Immature natural killer cell (primary cell): ENCODE measurements at places on chromosomes 5 and 9. TPM values are rescaled to one million over a fixed set of nuclear protein-coding genes. Genes with fewer than 3 reads are reported as not detected.

MEGF10 gene
- polyA plus RNA-seq: not detected

BTNL3 gene
- not detected for polyA plus RNA-seq

PAPPA gene
- not detected for polyA plus RNA-seq

PAEP gene
- not detected for polyA plus RNA-seq

TMEM171 gene
- polyA plus RNA-seq: 3.5 TPM

LHX3 gene
- not detected for polyA plus RNA-seq

EPB41L4A gene
- 2.4 TPM for polyA plus RNA-seq

SPOCK1 gene
- polyA plus RNA-seq: not detected

SH3TC2 gene
- 0.82 TPM for polyA plus RNA-seq

- H3K4me3 ChIP-seq: no peak overlapping the region
- no peaks in the 10 kb centered on the region for H3K36me3 ChIP-seq
- peaks cover 2% of the 10 kb centered on the region for H3K4me1 ChIP-seq
- DNase-seq: no peak
- no peak overlapping the region for H3K27ac ChIP-seq
These were observed 114.5 kb upstream of the SPRY4 start for GRCh38 chr5:142439207-142439860.

DNA sequence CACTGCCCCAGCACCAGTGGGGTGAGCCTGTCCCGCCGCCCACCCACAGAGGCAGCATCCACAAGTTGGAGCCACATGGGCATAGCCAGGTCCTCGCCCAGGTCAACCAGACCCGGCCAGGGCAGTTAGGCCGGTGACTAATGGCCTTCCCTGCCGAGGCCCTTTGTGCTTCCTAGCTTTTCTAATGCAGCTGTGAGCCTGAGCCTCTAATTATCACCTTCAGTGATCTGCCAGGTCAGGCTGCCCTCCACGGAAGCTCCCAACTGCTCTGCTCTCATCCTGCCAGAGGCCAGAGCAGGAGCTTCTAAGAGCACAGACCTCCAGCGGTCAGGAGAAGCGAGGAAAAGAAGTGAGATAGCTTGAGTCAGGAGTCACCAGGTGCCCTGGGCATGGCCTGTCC lies 87.1 kb upstream of the PPP1R26 start:
- peaks cover 5% of the 10 kb centered on the region for H3K27me3 ChIP-seq
- H3K27ac ChIP-seq: no peak overlapping the region
- DNase-seq: no peak

GRCh38 chr9:37410969-37411785 lies 11.3 kb upstream of the GRHPR start:
- peaks cover 5% of the 10 kb centered on the region for H3K27me3 ChIP-seq
- no peak overlapping the region for H3K4me3 ChIP-seq
- H3K36me3 ChIP-seq: peaks cover 5% of the 10 kb centered on the region
- no peak overlapping the region for H3K27ac ChIP-seq
- H3K4me1 ChIP-seq: peaks cover 7% of the 10 kb centered on the region

DNA sequence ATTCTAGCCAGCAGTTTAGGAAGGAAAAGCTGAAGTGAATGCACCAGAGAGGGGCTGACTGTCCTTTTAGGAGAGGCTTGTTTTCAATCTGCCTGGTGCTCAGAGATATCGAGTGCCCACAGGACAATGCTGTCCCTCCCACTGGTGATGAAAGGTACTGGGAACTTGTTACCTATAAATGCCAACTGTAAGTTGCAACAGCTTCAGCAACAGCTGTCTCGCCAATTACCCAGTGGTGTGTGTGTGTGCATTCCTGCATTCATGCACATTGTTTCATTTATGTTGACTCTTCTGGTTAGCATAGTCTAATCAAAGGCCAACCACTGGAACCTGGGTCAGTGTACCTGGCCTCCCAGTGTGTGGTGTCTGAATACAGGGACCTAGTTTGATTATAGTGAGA lies 161.1 kb downstream of the CSNK1G3 start:
- peaks cover 7% of the 10 kb centered on the region for H3K27me3 ChIP-seq
- no peaks in the 10 kb centered on the region for H3K36me3 ChIP-seq
- H3K27ac ChIP-seq: no peak overlapping the region
- H3K4me1 ChIP-seq: no peaks in the 10 kb centered on the region

DNA sequence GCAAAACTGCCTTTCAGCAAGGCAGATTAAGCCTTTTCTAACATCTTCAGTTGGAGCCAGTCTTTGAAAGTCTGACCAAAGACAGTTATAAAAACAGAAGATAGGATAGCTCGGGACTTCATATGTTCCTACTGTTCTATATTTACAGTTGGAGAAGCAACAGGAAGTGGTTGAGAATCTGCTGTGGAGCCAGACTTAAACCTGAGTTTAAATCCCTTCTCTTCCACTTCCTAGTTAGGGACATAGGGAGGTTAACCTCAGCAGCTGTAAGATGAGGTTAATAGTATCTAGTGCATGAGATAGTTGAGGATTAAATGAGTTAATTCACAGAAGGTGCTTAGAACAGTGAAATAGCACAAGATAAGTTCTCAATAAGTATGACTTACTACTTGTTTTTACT lies 84.5 kb upstream of the FREM1 start:
- H3K4me3 ChIP-seq: no peak overlapping the region
- no peaks in the 10 kb centered on the region for H3K36me3 ChIP-seq
- peaks cover 2% of the 10 kb centered on the region for H3K27me3 ChIP-seq
- H3K4me1 ChIP-seq: peaks cover 17% of the 10 kb centered on the region
- no peak overlapping the region for H3K27ac ChIP-seq

GRCh38 chr9:94799578-94800264 lies 73.2 kb downstream of the AOPEP start:
- H3K27me3 ChIP-seq: no peaks in the 10 kb centered on the region
- peaks cover 48% of the 10 kb centered on the region for H3K36me3 ChIP-seq
- H3K4me3 ChIP-seq: no peak overlapping the region
- no peak for DNase-seq

DNA sequence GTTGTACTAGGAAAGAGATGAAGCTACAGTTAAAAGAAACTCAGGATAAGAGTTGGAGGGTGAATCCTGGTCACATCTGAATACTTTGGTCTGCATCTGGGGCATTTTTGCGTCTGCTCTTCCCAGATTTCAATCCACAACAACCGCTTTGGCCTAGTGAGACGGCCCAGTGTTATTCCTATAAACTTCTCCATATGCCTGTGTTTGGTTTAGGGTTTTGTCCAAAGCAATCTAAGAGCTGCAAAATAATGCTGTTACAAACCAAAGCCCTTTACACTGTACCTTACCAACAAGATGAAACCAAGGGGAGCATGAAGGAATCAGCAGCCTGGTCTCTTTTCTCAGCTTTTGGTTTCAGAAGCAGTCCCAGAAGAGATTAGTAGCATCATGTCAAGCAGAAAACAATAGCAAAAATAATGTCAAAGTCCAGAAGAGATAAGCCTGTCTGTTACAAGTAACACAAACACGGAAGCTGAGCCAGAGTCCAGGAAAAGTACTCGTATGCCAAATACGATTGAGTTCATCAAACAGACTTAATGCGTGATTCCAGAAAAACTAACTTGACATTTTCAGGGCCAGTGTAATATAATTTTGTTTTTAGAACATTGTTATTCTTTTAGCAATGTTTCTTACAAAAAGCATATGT lies 379.9 kb upstream of the ACO1 start:
- H3K4me3 ChIP-seq: no peak overlapping the region
- DNase-seq: no peak
- no peaks in the 10 kb centered on the region for H3K36me3 ChIP-seq
- no peak overlapping the region for H3K27ac ChIP-seq

- H3K27me3 ChIP-seq: no peaks in the 10 kb centered on the region
- H3K36me3 ChIP-seq: peaks cover 41% of the 10 kb centered on the region
- no peak overlapping the region for H3K4me3 ChIP-seq
These were observed 104.4 kb downstream of the DENND1A start for GRCh38 chr9:123825342-123826060.

- H3K4me3 ChIP-seq: no peak overlapping the region
- H3K27ac ChIP-seq: no peak overlapping the region
- H3K4me1 ChIP-seq: no peaks in the 10 kb centered on the region
- H3K27me3 ChIP-seq: peaks cover 4% of the 10 kb centered on the region
- no peak for DNase-seq
These were observed 128.2 kb upstream of the GAS1 start for GRCh38 chr9:87075537-87075936.

DNA sequence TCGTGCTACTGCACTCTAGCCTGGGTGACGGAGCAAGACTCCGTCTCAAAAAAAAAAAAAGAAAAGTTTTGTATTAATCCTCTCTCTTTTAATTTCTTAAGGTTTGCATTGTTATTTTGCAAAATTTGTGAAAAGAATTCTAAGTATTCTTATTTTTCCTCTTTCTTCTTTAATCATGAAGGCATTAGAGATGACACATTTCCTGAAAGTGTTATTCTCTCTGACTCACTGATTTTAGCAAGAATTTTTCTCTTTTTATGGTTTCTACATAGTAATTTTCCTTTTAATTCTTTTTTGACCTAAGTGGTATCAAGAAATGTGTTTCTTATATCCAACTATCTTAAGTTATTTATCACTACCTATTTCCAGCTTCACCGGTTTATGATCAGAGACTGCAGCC lies 78.0 kb downstream of the NSUN2 start:
- no peaks in the 10 kb centered on the region for H3K4me1 ChIP-seq
- no peak for DNase-seq
- H3K27ac ChIP-seq: no peak overlapping the region
- peaks cover 4% of the 10 kb centered on the region for H3K27me3 ChIP-seq

GRCh38 chr5:96053063-96053735 lies 91.5 kb upstream of the ELL2 start:
- no peaks in the 10 kb centered on the region for H3K4me1 ChIP-seq
- DNase-seq: no peak
- H3K27ac ChIP-seq: no peak overlapping the region
- no peaks in the 10 kb centered on the region for H3K36me3 ChIP-seq
- no peak overlapping the region for H3K4me3 ChIP-seq

GRCh38 chr5:39264528-39264927 lies 45.2 kb upstream of the FYB1 start:
- DNase-seq: peak; percentile 49
- H3K27ac ChIP-seq: peak overlapping the region; percentile 89
- no peaks in the 10 kb centered on the region for H3K27me3 ChIP-seq
- peaks cover 96% of the 10 kb centered on the region for H3K4me1 ChIP-seq
- no peaks in the 10 kb centered on the region for H3K36me3 ChIP-seq

GRCh38 chr9:106482733-106483132 lies 380.2 kb upstream of the ZNF462 start:
- H3K27ac ChIP-seq: no peak overlapping the region
- H3K4me3 ChIP-seq: no peak overlapping the region

GRCh38 chr5:73363911-73364730 lies 84.5 kb downstream of the FOXD1 start:
- no peaks in the 10 kb centered on the region for H3K4me1 ChIP-seq
- no peak overlapping the region for H3K4me3 ChIP-seq
- no peak for DNase-seq
- H3K36me3 ChIP-seq: no peaks in the 10 kb centered on the region

DNA sequence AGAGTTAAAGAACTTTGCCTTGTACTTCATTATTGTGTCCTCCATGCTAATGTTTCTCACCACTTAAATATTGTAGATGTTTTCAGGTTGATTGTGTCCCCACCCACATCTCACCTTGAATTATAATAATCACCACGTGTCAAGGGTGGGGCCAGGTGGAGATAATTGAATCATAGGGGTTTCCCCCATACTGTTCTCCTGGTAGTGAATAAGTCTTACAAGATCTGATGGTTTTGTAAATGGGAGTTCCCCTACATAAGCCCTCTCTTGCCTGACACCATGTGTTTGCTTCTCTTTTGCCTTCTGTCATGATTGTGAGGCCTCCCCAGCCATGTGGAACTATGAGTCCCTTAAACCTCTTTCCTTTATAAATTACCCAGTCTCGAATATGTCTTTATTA lies 248.3 kb downstream of the FBXL7 start:
- H3K4me3 ChIP-seq: no peak overlapping the region
- H3K27ac ChIP-seq: no peak overlapping the region
- no peaks in the 10 kb centered on the region for H3K4me1 ChIP-seq
- H3K27me3 ChIP-seq: no peaks in the 10 kb centered on the region
- DNase-seq: no peak
- no peaks in the 10 kb centered on the region for H3K36me3 ChIP-seq
